ENCODE measurements at places on chromosomes 4 and X. TPM values are rescaled to one million over a fixed set of nuclear protein-coding genes. Genes with fewer than 3 reads are reported as not detected.

The TTC29 gene
- total RNA-seq: not detected

DNA sequence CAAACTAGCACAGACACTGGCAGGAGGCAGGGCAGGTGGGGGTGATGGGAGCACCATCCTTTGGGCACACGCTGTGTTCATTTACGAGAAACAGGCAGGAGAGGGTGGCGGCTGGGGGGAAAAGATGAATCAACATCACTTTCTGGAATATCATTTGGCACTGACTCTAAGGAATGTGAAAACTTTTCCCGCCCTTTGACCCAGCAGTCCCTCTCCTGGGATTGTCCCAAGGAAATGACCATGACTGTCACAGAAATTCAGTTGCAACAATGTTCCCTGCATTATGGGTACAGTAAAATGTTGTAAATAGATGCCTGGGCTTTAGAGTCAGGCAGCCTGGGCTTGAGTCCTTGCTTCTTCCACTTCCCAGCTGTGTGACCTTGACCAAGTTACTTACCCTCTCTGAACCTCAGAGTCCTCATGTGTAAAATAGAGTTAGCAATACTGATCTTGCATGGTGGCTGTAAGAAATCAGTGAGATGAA, 58.6 kb downstream of the ABLIM2 start:
- no peak for DNase-seq

- no peak for DNase-seq
These were observed 8.2 kb downstream of the BMP2K start for GRCh38 chr4:78784236-78784865.

DNA sequence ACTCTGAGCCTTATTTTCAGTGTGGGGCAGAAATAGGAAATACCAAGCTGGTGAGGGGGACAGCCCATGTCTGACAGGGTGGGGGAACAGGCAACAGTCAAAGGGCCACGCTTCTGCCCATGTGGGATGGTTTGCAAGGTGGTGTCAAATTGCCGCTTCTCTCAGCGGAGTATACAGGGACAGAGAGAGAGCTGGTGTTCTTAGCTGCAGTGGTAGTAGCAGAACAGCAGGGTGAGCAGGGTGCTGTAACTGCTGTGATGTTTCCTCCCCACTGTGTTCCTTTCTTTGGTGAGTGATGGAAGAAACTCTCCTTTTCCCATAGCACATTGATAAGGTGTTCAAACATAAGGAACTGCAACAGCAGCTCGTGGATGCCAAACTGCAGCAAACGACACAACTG, 37.9 kb downstream of the RBBP7 start:
- DNase-seq: no peak

GRCh38 chr4:85790582-85790981, 315.6 kb downstream of the ARHGAP24 start:
- no peak for DNase-seq

GRCh38 chr4:86156531-86156930, 203.3 kb downstream of the MAPK10 start:
- DNase-seq: no peak

All from Panc1 (cell line).